A172 (cell line): ENCODE measurements at places on chromosomes 12 and 14.

- DNase-seq: no peak
These were observed 321.0 kb upstream of the RTL1 start for GRCh38 chr14:101224356-101225156.

GRCh38 chr12:68303850-68304249, 28.3 kb downstream of the MDM1 start:
- no peak for DNase-seq

DNA sequence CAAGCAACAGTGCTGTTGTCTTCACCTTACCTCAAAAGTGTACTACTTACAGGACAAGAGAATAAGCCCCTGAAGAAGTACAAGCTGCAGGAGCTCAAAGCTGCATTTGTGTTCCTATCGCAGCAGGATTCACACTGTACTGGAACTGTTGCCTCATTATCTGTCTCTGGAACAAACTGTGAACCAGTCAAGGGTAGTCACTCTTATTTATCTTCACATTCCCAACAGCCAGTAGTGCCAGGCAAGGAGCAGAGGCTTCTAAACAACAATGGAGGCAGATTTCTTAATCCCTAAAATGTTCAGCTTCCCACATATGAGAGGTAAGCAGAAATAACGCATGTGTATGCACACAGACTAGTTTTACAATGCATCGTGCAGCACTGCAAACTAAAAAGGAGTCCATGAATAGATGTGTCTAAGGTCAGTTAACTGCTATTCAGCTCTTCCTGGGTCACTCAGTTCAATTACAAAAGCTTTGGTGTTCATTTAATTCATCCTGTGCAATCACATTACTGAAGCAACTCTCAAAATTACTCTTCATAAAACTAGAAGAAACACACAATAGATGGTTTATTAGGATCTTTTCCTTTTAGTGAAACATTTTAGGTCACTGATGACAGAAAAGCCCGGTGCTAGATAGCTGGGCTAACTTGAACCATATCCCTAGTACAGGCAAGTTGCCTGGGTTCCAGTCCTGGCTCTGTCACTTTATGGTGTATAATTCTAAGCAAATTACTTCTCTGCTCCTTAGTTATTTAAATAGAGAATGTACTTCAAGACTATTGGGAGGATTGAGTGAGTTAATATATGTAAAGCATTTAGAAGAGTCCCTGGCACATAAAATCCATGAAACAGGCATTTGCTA, 2.7 kb downstream of the APPL2 start:
- no peak for DNase-seq

DNA sequence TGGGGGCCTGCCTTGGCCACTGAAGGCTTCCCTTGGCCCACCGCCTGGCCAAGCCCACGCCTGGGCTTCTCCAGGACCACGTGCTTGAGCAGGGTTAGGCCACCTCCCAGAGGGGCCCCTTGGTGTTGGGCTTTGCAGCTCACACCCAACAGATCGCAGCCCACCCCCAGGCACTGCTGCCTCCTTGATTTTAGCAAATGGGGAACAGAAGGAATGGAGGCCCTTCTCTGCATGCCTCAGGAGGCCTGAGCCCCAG, 23.3 kb downstream of the RAB35 start:
- DNase-seq: no peak

- DNase-seq: no peak
These were observed 34.2 kb upstream of the NINJ2 start for GRCh38 chr12:697481-697880.

- DNase-seq: no peak
These were observed 153.7 kb upstream of the BTG1 start for GRCh38 chr12:92299344-92299743.

DNA sequence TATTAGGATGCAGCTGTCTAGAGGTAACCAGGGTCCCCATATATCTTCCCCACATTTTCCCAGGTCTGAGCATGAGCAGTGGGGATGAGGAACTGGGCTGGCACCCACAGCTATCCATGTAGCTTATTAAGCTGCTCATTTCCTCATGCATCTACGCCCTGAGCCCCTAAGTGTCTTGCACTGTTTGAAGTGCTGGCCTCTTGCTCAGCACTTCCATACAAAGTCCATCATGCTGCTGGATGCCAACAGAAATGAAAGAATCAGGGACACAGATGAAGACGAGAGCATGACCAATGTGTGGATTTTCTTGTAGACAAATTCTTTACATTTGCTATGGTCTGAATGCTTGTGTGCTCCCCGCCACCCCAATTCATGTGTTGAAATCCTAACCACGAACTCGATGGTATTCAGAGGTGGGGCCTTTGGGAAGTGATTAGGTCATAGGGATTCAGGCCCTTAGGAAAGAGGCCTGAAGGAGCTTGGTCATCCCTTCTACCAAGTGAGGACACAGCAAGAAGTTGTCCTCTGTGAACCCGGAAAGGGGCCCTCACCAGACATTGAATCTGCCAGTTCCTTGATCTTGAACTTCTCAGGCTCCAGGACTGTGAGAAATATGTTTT, 54.5 kb downstream of the C12orf75 start:
- DNase-seq: no peak

GRCh38 chr14:89422952-89423345, 5.9 kb upstream of the FOXN3 start:
- no peak for DNase-seq

DNA sequence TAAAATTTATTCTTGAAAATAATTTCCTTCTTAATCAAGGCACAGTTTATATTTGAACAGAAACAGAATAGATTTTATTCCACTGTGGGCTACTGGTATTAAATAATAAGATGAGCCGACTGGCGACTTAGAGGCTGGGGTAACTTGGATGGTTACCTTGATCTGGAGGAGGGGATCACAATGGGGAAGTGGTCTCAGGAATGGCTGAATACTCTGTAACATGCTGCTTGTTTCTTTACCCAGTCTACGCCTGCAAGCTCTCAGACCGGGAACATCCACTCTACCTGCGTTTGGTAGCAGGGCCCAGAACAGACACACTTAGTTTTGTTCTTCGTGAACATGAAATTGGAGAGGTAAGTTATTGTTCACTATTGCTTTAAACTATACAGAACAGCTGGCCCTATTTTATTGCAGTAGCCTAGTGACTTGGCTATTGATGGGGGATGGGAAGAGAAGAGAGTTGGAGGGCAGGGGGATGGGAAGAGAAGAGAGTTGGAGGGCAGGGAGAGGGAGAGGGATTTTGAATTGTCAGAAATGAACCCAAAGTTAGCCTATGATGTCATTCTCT, 67.9 kb downstream of the GNS start:
- DNase-seq: no peak

GRCh38 chr12:50927356-50927755, 25.0 kb upstream of the HIGD1C start:
- DNase-seq: no peak

DNA sequence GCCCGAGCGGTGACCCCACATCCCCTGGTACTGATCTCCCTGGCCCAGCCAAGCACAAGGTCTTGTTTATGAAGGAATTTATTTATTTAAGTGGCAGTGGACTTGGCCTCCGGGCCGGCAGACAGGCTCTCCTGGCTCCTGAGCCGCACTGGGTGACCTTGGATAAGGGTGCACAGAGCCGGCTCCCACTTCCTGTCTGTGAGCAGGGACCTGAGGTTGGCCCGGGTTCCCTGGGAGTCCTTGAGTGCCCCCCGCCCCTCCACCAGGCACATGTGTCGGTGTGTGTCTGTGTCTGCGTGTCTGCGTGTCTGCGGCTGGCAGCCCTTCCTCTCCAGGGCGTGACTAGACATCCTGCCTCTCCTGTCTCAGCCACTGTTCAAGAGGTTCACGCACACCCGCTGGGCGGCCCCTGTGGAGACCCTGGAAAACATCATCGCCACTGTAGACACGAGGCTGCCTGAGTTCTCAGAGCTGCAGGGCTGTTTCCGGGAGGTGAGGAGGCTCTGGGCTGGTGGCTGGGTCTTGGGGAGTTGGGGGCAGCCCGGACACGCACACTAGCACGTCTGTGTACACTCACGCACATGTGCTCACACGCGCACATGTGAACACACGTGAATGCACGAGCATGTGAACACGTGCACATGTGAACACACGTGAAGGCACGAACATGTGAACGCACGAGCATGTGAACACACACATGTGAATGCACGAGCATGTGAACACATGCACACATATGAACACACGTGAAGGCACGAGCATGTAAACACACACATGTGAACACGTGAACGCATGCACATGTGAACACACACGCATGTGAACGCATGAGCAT, 9.3 kb downstream of the TNFAIP2 start:
- no peak for DNase-seq

DNA sequence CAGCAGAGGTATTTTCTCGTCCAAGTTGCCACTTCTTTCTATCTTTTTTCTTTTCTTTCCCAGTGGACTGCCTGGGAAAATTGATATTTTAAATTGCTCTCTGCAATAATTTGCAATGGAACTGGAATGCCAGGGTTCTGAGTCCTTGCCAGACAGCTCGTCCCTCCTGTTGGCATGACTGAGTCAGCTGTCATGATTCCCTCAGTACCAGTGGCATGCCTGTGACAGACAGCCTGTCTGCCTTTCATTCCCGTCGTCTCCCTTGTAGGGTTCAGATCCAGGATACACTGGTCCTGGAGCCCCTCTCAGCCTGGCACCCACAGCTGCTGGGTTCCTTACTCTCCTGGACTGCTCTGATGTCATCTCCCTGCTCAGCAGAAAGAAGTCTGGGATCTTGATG, 84.8 kb downstream of the PTPN11 start:
- DNase-seq: no peak

- no peak for DNase-seq
These were observed 22.5 kb upstream of the PCNX1 start for GRCh38 chr14:70884595-70885342.

DNA sequence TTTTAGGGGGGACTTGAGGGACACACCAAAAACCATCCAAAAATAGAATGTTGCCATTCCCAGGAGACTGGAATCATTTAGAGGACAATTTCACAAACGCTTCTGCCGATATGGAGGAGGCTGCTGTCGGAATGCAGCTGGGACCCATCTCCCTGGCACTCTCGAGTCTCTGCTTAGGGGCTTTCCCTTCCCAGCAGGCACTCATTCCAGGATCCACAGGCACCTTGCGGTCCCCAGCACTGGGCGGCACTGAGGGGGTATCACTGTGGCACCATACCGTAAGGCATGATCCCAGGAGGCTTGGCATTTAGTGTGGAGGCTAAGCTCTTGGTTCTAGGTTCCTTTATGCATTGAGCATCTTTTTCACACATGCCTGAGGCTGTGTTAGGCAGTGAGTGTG, 36.6 kb upstream of the LTBP2 start:
- DNase-seq: no peak

DNA sequence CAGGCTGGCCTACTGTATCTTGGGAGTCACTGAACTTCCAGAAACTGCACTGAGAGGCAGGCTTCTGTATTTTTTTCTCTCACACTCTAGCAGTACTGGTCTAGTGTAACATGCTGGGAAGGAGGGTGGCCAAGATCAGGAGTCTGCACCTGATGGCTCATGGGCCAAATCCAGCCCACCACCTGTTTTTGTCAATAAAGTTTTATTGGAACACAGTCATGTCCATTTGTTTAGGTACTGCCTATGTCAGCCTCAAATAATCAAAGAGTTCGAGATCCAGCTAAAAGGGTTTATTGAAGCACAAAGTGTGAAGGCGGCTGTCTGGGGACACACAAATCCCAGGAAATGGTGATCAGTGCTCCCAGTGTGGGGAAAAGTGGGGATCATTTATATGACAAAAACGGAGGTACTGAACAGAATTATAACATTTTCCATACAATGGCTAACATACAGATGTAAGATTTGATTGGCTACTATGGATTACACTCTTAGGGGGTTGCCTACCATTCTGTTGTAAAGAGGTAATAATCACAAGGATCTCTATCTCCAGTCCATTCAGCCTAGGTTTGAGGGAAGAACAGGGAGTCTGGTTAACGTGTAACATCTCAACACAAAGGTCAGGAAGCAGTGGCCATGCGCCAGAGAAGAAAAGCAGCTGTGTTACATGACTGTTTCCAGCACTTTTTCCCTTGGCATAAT, 12.9 kb downstream of the USP30 start:
- no peak for DNase-seq

DNA sequence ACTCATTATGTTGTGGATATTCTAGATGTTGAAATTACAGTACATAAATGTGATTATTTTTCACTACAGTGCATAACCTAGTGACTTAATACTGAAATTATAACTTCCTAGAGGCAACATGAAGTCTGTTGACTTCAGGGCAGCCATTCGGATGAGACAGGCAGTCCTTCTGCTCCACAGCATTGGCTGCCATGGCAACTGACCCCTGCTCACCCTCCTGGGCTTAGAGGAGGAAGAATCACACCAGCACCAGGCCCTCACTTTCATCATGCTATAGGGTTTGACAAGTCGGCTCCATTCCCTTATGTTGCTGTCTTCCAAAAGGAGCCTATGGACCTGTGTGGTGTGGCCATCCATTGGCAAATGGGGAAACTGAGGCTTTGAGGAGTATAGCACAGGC, 233.5 kb upstream of the TMEM132C start:
- DNase-seq: no peak

- no peak for DNase-seq
These were observed 45.7 kb downstream of the SSPN start for GRCh38 chr12:26241080-26241479.

- DNase-seq: no peak
These were observed 64.8 kb upstream of the BEGAIN start for GRCh38 chr14:100651999-100652508.

DNA sequence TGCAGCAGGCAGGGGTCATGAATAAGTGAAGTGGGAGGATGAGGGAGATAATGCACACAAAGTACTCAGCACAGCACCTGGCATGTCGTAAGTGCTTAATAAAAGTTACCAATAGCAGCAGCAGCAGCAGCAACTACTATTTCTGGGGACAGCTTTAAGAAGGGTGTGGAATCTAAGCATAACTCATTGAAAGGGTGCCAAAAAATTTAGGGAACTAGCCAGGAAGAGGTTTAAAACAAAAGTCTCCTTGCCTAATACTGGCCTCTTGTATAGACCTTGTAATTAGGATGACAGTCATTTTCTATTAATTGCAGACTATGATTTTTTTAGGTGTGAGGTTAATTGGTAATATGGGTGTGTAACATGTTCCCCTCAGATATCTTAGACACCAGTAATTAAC, 179.9 kb downstream of the PTPN11 start:
- no peak for DNase-seq

DNA sequence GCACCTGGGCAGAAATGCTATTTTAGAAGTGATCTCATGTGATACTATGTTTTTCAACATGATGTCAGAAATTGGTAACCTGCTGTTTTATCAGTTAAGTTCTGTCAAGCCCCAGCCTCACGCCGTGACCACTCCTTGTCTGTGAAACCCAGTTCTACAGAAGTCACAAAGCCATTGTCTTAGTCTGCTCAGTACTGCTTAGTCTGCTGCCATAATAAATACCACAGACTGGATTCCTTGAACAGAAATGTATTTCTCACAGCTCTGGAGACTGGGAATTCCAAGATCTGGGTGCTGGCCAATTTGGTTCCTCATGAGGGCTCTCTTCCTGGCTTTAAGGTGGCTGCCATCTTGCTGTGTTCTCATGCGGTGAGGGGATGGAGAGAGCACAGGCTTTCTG, 176.9 kb downstream of the PRKCH start:
- DNase-seq: no peak

DNA sequence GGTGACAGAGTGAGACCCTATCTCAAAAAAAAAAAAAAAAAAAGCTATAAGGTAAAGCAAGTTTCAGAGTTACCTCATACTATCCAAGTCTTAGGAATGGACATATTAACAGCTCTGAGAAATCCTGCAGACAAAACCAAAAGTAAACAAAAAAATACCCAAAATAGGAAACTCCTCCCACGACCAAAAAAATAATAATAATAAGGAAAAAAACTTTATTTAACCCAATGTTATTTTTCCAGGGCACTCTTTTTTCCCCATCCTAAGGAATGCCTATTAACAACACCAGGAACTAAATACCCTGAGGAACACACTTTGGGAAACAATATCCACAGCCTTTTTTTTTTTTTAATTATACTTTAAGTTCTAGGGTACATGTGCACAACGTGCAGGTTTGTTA, 135.5 kb upstream of the CCND2 start:
- DNase-seq: no peak
